Stimulated activated CD4-positive, alpha-beta T cell treated with anti-CD3 and anti-CD28 coated beads, Interleukin-1b, Interleukin-23, amount 100 ng/mL, for 24 hours (primary cell): ENCODE measurements at places on chromosomes 12 and 14.

GRCh38 chr14:90924621-90925340, 108.6 kb upstream of the TTC7B start:
- DNase-seq, result no peak

DNA sequence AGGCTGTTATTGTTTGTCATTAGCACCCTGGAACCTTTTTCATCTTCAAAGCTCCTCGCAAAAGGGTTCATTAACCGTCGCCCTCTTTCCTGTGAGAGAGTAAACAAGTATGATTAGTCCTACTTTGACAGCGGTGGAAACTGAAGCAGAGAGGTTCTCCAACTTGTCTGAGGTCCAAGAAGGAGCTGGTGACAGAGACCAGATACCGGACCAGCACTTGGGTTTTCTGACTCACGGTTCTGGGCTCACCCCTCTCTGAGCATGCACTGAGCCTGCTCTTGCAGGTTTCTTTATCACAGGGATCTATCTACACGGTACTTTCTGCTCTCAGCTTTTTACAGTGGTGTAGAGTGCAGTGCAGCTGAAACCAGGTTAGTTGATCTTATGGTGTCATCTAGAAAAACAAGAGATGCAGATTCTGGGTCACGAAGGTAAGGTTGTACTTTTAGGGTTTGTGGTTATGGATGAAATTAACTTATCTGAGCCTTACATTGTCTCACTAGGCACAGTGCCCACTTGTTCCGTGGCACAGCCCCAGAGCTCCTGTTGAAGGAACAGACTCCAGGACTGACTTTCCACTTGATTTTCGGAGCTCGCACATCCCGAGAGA, 62.1 kb downstream of the PPP2R5C start:
- peak; percentile 49 for DNase-seq

GRCh38 chr12:106602076-106602475, 19.3 kb downstream of the RFX4 start:
- DNase-seq, result no peak

- DNase-seq, result no peak
Measured at GRCh38 chr14:36281309-36281708, 39.1 kb downstream of the MBIP start.
